NCI-H1417 treated with DMSO at 0.1 percent for 48 hours (cell line): ENCODE measurements at places on chromosomes 7 and 10.

DNA sequence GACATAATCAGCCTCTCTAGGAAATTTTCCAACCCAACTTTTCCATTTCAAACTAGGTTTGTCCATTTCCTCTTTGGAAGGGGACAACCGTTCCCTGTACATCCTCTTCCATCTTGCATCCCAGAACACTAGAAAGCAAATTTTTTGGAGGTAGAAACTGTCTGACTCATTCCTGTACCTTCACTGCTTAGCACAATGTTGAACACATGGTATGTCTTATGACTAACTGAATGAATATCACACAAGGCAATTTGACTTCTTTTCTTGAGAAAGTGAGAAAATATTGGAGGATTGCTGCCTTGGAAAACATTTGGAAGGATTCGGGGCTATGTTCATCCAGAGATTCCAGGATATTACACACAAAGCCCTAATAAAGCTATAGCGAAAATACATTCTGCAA lies 289.1 kb downstream of the FGFR2 start:
- no peak for DNase-seq

DNA sequence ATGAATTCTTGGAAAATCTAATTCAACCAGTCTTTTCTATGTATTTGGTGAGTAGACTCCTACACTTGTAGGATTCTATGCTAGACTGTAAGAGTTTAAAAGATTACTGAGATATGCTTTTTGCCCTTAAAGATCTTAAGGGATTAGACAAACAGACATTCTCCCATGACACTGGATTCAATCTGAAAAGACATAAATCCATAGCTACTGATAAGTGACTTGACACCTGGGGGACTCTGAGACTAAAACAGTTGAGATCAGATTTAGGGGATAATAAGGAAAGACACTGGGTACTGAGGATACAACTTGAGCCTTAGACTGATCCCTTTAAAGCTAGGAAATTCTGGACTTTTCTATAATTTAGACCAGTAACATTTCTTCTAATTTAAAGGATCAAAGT lies 1233.4 kb downstream of the XPNPEP1 start:
- DNase-seq = no peak

GRCh38 chr10:44983066-44983894 lies 4.7 kb upstream of the DEPP1 start:
- no peak for DNase-seq

- no peak for DNase-seq
Observed at GRCh38 chr7:73740771-73741170, 2.2 kb upstream of the ABHD11 start.

DNA sequence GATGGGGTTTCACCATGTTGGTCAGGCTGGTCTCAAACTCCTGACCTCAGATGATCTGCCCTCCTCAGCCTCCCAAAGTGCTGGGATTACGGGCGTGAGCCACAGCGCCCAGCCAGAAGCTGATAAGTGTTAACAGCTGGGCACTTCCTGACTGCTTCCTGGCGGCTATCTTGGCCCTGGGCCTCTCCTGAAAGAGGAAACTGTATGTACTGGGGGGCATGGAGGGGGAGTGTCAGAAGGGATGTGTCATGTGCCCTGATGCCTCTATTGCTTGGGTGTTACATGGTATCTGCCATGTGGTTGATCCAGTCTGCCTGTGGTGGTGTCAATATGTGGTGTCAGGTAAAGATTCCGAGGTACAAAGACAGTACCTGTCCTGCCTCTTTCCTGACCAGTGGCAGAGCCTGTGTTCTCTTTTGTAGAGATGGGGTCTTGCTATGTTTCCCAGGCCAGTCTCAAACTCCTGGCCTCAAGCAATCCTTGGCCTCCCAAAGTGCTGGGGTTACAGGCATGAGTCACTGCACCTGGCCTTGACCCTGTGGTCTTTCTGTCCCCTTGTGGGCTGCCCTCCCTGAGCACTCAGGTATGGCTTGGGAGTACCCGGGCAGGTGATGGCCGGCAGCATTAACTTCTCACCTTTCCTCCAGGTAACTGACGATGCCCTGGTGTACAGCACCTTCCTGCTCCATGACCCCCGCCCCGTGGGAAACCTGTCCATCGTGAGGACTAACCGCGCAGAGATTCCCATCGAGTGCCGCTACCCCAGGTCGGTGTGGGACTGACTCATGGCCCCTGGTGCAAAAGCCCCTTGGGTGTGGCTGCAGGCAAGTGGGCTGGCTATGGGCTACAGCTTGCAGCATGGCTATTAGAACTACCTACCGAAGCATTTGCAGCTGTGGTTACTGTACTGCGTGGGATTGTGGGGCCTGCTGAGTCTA lies 4.4 kb downstream of the ZP3 start:
- DNase-seq = no peak

- no peak for DNase-seq
Observed at GRCh38 chr7:124032369-124033094, at the start of gene TMEM229A. TMEM229A (minus strand) TSS chr7:124033067; CDS start chr7:124033003, 64 bp downstream.

DNA sequence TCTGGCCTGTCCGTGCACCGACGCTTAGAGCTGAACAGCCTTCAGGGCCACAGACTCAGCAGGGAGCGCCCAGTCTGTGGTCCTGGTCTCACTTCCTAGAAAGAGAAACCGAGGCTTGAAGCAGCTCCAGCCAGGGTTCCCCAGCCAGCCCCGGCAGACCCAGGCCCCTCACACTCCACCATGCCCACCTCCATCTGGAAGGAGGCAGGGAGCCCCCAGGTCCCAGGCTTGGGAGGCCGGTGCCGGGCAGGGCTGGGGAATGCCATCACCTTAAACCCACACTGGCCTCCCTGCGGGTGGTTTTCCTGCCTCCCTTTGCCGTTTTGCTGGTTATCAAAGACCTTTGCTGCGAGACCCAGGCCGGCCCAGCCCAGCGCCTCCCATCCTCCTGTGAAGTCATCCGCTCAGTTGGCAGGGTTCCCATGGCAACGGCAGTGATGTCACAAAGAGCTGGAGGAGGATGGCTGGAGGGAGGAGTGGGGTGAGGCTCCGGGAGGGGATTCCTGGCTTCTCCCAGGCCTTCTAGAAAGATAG lies 24.0 kb downstream of the ELFN1 start:
- DNase-seq = peak; percentile 35

- no peak for DNase-seq
Observed at GRCh38 chr7:17554341-17555015, 256.0 kb downstream of the AHR start.

DNA sequence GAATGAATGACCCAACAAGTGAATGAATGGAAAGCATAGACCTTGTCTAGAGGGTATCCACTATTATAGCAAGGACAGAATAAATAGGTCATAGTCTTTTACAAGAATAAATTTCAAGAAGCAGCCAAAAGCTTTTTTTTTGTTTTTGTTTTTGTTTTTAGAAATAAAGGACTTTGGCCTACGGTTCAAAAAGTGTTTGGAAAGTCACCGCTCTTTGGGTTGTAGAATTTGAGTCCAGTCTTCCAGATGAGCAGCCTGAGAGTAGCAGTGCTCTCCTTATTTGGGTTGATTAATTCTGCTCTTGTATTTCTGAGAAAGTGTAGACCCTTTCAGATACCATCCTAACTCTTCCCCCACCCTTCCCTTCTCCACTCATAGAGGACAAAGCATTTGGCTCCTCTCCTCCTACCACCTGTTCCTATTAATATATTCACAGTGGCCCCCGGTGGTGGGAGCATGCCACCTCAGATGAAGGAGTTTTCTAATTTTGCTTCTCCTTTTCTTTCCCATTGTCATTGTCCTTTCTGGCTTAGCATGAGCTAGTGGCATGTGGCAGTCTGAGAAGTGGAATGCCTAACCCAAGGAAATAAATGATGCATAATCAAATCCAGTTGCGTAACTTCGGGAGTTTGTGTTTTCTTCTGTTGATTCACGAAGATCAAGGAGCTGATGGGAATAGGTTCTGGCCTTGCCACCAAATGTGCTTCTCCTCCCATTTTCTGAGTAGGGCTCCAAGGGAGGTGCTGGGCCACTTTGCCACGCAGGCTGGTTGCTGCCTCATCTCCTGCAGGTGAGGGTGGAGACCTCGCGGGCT lies 114.7 kb downstream of the CHN2 start:
- no peak for DNase-seq

DNA sequence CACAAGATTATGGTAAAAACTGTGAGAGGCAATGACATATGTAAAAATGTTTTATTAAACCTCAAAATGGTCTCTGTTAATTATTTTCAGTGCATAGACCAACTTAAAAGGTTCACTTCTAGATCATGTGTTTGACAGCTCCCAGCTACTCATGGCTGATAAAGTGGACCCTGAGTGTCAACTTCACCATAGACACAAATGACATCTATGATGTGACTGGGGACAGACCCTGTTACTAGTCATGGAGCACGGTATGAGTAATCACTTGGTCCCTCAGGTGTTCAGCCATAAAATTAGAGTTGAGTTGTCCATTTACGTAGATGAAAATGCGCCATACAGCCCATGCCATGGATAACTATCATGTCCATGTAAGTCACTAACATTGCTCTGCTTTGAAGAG lies 199.8 kb downstream of the ZNF365 start:
- no peak for DNase-seq

DNA sequence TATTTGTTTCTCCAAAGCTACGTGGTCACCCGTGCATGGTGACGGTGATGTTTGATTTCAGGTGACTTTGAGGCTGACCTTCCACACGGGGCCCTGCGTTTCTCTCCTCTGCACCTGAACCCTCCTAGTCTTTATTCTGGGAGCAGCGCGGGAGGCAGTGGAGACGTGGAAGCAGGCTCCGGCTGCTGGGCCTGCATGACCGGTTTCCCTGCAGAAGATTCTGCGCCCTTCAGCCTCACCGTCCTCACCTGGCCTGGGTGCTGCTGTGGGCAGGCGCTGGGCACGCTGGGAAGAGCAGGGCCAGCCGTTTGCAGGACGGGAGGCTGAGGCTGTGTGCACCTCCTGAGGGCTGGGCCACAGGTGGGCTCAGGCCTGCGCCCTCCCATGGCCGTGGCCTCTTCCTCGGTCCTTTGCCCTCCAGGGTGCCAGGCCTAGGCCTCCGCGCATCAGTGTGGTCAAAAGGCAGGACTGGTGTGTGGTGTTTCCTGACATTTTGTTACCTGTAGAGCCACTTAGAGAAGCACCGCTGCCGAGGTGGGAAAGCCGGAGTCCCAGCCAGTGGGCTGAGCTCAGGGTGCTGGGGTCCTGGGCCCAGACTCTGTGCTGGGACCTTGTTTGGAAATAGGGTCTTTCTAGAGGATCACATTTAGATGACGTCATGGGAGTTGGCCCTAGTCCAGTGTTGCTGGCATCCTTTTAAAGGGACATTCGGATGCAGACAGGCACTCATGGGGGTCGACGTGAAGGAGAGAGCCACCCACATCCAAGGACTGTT lies 478.3 kb downstream of the DNAJB6 start:
- DNase-seq = no peak

DNA sequence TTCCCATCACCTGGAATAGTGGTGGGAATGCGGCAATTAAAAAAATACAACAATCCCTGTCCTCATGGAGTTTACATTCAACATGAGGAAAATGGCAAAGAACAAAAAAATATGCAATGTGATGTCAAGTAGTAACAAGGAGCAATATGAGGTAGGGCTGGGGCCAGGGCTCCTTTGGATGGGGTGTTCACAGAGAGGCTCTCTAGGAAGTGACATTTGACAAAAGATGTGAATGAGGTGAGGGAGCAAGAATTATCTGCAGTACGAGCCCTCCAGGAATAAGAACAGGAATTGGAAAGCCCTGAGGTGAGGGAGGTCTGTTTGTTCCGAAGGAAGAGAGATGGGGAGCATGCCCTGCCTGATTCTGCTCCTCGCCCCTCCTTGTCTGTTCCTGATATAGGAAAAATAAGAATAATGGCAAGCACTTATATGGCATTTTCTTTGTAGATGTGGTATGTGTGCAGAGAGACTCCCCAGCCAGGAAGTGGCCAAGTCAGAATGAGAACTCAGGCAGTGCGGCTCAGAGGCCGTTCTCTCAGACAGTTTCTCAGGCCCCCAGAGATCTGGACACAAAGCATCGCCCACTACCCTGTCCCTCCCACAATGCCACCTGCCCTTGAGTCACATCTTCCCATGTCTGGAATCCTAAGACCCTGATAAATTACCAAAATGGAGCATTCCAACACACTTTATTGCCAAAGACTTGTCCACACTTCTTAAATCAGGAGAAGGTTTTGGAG lies 105.6 kb downstream of the APBB1IP start:
- no peak for DNase-seq

GRCh38 chr10:86082556-86082955 lies 284.0 kb downstream of the GRID1 start:
- no peak for DNase-seq
